Fibroblast of upper back skin (primary cell): ENCODE measurements at places on chromosomes 5 and 9.

- DNase-seq = peak; percentile 61
Measured at GRCh38 chr9:107755246-107755645, 265.7 kb upstream of the KLF4 start.

DNA sequence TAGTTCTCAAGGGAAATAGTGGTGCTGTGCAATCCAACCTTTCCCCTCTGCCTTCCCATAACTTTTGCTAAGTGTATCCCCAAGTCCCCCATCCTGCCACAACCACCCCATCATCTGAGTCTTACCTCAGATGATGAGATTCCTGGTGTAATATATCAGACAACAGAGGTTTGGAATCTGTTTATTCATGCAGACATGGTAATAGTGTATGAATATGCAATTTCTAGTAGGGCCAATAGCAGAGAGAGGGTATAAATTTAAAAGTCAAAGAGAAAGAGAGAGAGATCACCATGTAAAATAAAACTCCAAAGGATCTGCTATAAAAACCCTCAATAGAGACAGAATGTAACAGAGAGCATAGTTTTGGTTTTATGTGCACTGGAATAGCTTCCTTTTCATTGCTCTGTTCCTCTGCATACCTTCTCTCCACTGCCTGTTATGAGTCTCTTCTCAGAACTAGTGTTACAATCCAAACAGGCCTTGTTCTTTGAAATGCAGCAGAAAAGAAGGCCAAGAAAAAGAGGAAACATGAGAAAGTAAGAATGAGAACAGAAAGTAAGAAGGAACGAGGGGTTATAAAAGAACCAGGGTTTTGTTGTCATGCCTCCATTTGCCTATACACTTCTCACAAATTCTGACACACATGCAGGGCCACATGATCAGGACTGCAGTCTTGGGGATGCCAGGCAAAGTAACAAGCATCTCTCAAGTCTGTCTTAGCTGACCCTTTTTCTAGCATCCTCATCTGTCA, 278.0 kb downstream of the CETN3 start:
- DNase-seq = no peak

GRCh38 chr5:151970885-151971284, 46.2 kb upstream of the GLRA1 start:
- DNase-seq = no peak

DNA sequence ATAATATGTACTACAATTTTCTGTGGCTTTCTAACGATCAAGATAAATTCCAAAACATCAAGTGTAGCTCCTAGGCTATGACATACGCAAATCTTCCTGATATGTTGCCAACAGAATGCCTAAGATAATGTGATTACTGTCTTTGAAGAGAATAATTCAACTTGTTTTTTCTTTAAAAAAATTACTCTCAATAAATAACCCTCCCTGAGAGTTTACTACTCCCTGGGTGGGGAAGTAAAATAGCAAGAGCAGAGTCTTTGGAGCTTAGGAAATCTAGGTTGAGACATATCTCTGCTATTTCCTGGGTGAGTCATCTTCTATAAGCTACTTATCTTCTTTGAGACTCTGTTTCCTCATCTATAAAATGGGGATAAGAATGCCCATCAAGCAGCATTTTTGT, 201.2 kb downstream of the ACTL7B start:
- no peak for DNase-seq

- no peak for DNase-seq
Measured at GRCh38 chr5:57414857-57415256, 67.8 kb downstream of the ACTBL2 start.

GRCh38 chr9:108681851-108682590, 173.8 kb downstream of the ACTL7B start:
- DNase-seq = no peak

GRCh38 chr9:114367772-114368569, 19.8 kb downstream of the AKNA start:
- DNase-seq = no peak

DNA sequence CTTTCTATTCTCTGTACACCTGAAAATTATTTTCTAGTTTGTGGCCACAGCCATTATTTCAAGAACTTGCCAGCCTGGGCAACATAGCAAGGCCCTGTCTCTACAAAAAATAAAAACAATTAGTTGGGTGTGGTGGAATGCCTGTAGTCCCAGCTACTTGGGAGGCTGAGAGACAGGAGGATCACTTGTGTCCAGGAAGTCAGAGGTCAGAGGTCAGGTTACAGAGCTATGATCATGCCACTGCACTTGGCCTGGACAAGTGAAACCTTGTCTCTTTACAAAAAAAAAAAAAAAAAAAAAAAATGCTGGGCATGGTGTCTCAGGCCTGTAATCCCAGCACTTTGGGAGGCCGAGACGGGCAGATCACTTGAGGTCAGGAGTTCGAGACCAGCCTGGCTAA, 58.3 kb downstream of the HMGCR start:
- no peak for DNase-seq
